CD4-positive, alpha-beta T cell (primary cell): ENCODE measurements at places on chromosomes 16 and 17. TPM values are rescaled to one million over a fixed set of nuclear protein-coding genes. Genes with fewer than 3 reads are reported as not detected.
A peak's percentile ranks its signal among the peaks of the same experiment; 100 is the strongest.

GRCh38 chr16:4052096-4052495 is 64.1 kb downstream of the ADCY9 start:
- H3K27ac ChIP-seq, result no peak overlapping the region
- H3K4me1 ChIP-seq, result peaks cover 3% of the 10 kb centered on the region
- H3K4me3 ChIP-seq, result no peak overlapping the region
- no peaks in the 10 kb centered on the region for H3K27me3 ChIP-seq
- no peak for DNase-seq

DNA sequence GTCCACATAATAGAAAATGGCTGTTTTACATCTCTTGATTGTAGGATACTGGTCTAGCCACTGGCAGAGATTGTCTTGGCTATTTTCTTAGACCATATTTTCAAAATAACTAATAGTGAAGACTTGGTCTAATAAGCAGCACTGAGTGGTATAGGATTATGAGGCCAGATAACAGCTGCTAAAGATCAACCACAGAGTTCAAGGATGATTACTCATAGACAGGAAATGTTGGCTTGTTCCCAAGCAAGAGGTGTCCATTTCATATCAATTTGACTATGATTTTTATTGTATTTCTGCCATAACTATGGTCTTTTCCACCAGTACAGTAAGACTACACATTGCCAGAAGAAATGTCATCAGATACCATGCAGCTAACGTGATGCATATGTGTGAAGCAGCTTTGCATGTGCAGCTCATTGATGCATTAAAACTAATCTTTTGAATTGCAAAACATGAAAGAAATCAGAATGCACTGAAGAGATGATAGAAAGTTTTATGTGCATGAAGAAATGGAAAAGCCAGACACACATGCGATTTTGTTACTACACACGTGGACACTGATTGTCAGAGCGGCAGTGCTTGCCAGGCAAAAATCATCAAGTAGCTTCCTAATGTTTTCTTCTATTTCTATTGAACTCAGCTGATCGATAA is 693.3 kb downstream of the CDH11 start:
- no peak for DNase-seq
- no peaks in the 10 kb centered on the region for H3K4me1 ChIP-seq
- H3K4me3 ChIP-seq, result no peak overlapping the region
- H3K27ac ChIP-seq, result no peak overlapping the region
- no peaks in the 10 kb centered on the region for H3K36me3 ChIP-seq

DNA sequence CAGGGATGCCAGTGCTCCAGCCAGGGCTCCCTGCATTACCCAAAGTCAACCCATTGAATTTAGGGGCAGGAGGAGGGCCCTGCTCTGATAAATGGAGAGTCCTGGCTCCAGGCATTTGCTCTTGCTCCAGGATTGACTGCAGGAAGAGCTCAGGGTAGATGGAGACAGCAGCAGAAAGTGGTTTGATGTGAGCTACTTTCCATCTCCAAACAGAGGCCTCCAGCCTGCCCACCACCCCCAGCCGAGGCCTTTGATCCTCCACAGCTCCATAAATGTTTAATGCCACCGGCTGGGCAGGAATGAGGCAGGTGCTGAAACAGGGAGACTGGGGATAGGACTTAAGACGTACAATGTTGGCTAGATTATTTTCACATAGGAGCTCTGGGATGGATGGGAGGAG is 4.3 kb upstream of the SEZ6 start:
- no peaks in the 10 kb centered on the region for H3K36me3 ChIP-seq
- H3K4me1 ChIP-seq, result peaks cover 8% of the 10 kb centered on the region
- no peak overlapping the region for H3K27ac ChIP-seq
- no peak overlapping the region for H3K4me3 ChIP-seq
- no peak for DNase-seq

DNA sequence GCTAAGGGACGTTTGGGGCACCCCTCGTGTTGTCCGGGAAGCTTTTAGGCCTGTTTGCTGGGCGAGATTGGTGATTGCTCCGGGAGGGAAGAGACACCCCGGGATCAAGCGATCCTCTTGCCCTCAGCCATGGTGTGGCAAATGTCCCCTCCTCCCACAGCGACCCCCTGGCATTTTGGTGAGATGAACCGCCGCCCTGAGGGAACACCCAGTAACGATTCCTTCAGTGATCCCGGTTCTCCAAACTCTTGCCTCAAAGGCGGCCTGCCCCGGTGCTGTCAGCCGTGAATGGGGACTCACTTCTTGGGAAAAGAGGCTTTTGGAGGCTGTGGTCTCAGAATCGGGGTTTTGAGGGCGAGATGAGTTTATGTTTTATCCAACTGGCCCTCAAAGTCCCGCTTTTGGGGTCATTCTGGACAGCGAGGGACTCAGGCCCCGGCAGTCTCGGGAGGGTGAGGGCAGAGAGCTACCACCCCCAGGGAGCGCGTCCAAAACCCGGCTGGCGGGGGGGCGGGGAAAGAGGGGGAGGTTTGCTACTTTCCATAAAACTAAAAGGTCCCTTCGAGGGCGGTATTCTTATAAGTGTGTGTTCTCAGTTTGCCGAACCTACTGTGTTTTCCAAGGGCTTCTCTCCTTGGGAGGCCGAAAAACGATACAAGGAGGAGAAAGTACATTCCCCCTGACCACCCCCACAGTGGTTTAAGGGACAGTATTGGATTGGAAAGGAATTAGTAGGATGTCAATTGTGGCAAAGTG is 232.7 kb downstream of the MRTFB start:
- peak overlapping the region; percentile 57 for H3K4me3 ChIP-seq
- peaks cover 44% of the 10 kb centered on the region for H3K4me1 ChIP-seq
- H3K27me3 ChIP-seq, result peaks cover 13% of the 10 kb centered on the region

GRCh38 chr16:1998360-1998835 is 8.6 kb downstream of the SYNGR3 start:
- no peak for DNase-seq
- no peak overlapping the region for H3K4me3 ChIP-seq
- peaks cover 58% of the 10 kb centered on the region for H3K36me3 ChIP-seq
- peaks cover 3% of the 10 kb centered on the region for H3K4me1 ChIP-seq
- H3K27me3 ChIP-seq, result no peaks in the 10 kb centered on the region

DNA sequence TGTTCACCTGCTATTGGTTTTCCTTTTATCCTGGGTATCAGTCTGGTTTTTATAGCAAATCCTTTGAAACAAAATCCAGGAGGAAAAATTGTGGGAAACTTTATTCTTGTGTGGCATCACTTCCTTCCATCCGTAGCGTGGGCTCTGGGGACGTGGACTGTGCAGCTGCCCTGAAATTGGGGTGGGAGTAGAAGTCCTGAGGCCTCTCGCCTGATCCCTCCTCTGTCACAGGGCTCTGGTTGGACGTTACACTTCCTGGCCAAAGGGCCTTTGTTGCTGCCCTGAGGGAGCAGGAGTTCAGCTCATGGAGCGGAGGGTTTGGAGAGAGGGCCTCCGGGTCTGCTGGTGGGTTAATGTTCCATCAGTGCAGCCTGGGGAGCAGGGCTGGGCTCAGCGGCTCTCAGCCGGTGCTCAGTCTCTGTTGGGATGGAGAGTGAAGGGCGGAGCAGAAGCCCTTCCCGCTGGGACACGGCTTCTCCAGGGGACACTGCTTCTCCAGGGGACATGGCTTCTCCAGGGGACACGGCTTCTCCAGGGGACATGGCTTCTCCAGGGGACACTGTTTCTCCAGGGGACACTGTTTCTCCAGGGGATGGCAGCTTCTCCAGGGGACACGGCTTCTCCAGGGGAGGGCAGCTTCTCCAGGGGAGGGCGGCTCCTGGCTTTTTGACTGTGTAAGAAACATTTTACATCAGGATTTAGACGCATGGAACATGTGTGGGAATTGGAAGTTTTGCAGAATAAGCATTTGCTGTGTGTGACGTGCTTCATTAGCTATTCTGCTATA is 15.2 kb upstream of the RPL13 start:
- no peak overlapping the region for H3K4me3 ChIP-seq
- H3K27me3 ChIP-seq, result no peaks in the 10 kb centered on the region
- peaks cover 57% of the 10 kb centered on the region for H3K36me3 ChIP-seq
- no peak for DNase-seq

DNA sequence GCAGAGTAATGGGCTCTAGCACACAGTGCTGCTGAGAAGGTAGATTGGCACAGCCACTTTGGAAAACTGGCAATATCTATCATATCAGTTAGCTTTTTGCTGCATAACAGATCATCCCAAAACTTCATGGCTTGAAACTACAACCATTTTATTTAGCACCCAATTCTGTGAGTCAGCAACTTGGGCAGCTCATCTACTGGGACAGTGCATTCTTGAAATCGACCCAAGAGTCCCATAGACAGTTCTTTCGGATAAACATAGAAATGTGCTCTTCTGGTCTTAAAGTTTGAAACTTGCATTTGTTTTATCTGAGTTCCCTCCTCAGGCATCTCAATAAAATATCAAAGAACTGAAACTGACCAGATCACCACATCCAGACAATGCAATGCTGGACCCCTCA is 76.7 kb downstream of the CEP112 start:
- H3K36me3 ChIP-seq, result no peaks in the 10 kb centered on the region
- no peak overlapping the region for H3K27ac ChIP-seq
- H3K27me3 ChIP-seq, result no peaks in the 10 kb centered on the region

DNA sequence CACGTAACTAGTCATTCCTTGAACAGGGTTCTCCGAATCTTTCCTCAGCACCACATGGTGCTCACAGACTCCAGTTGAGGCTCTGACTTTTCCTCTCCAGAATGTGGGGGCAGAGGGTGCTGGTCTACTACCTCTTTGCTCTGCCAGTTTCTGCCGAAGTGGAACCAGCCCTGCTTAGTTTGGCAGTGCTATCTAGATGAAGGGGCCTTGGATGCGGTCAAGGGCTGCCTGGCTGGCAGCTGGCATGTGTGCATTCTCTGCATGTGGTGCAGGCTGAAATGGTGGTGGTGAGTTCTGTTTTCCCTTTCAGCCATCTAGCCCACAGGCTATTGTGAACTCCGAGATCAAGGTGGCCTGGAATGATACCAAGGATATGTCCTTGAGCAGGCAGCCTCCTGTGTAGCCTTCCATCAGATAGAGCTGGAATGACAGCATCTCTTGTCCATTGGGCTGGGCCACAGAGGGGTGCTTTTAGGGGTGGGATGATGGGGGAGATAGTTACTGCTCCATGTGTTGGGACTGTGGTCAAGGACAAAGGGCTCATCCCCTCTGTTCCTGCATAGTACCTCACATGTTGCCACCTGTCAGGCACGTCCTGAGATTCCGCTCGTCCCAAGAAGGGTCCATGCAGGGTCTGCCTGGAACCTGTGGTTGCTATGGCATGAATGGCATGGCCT is 2.0 kb downstream of the DYNLL2 start:
- H3K36me3 ChIP-seq, result peaks cover 50% of the 10 kb centered on the region
- peak overlapping the region; percentile 71 for H3K4me3 ChIP-seq
- H3K4me1 ChIP-seq, result peaks cover 55% of the 10 kb centered on the region
- no peak overlapping the region for H3K27ac ChIP-seq
- no peak for DNase-seq

DNA sequence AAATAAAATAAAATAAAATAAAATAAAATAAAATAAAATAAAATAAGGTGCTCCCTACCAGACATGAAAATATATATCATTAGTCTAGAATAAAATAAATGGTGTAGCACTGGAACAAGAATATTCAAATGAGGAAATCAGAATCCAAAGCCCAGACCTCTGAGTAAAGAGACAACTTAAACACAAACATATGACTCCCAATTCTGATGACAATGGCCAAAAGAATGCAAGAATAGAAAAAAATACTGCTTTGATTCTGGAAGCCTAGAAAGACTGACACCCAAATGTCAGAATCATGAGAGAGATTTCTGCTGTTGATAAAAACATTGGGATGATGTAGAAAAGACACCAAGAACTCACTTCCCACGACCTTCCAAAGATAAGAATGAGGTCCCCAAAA is 27.9 kb downstream of the MYOCD start:
- H3K36me3 ChIP-seq, result no peaks in the 10 kb centered on the region
- H3K27ac ChIP-seq, result no peak overlapping the region
- no peaks in the 10 kb centered on the region for H3K4me1 ChIP-seq
- DNase-seq, result no peak
- H3K27me3 ChIP-seq, result no peaks in the 10 kb centered on the region

DNA sequence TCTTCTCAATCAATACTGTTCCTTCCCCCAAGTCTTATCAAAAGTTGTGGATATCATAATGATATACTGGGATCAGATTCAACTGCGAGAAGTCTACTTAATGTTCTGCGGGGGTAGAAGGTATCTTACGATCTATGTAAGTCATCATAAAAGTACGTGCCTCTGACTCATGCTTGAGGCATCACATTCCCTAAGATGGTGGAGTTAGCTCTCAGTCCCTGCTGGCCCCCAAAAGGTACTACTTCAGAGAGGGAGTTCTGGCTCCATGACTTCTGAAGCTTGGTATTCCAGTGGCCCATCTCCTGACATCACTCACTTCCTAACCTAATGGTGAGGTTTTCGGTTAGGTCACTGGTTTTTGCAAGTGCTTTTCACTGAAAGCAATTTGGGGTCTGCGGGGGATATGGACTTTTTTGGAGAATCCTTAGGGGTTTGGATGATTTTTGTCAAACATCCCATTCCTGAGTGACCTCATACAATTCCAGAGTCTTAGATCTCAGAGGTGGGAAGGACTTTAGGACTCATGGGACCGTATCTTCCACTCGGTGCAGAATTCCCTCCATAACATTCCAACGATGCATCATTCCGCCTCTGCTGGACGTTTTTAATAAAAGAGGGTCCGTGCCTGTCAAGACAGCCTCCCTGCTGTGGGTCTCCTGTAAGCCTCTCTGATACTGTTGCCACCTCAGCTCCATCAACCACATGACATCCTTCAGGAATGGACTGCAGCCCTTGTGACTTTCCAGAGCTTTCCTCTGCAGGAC is 74.3 kb downstream of the DYNLRB2 start:
- no peak overlapping the region for H3K27ac ChIP-seq
- H3K4me3 ChIP-seq, result no peak overlapping the region
- H3K36me3 ChIP-seq, result peaks cover 5% of the 10 kb centered on the region
- DNase-seq, result no peak

DNA sequence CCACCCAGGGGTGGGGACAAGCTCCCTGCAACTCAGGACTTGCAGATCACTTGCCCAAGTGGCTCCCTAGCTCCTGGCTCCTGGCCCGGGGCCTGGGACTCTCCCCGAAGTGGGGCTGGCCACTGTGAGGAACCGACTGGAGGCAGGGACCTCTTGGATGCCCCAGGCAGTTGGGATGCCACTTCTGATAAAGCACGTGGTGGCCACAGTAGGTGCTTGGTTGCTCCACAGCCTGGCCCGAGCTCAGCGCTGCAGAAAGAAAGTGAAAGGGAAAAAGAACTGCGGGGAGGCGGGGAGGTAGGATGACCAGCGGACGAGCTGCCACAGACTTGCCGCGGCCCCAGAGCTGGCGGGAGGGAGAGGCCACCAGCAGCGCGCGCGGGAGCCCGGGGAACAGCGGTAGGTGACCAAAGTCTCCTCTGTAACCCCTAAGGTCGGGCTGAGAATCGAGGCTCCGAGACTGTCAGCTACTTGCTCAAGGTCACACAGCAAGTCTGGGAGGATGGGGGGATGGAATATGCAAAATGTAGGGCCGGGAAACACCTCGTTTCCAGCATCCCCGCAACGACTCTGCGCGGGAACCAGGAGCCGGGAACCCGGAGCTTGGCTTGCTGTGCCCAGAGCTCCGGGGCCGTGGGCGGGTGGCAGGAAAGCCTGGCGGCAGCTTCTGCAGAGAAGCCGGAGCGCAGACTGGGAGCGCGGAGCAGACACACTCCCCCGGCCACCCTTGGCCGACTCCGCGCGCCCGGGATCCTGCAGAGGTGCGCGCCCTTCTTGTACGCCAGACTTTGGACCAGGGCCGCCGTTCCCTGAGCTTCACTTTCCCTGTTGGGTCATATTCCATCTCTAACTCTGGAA is 1.9 kb downstream of the CIITA start:
- H3K4me1 ChIP-seq, result peaks cover 54% of the 10 kb centered on the region
- peaks cover 15% of the 10 kb centered on the region for H3K27me3 ChIP-seq
- H3K27ac ChIP-seq, result no peak overlapping the region
- no peak for DNase-seq
- peak overlapping the region; percentile 78 for H3K4me3 ChIP-seq

Gene ZNF385C
- total RNA-seq, result not detected

Gene ACSM5
- total RNA-seq, result not detected

Gene MYOCD
- not detected for total RNA-seq

Gene NPIPB9
- 1.9 TPM for total RNA-seq
